SHP77 (cell line): ENCODE measurements at places on chromosomes 12 and 14.

- DNase-seq: no peak
Measured at GRCh38 chr14:95365401-95365800, 45.7 kb upstream of the CLMN start.

DNA sequence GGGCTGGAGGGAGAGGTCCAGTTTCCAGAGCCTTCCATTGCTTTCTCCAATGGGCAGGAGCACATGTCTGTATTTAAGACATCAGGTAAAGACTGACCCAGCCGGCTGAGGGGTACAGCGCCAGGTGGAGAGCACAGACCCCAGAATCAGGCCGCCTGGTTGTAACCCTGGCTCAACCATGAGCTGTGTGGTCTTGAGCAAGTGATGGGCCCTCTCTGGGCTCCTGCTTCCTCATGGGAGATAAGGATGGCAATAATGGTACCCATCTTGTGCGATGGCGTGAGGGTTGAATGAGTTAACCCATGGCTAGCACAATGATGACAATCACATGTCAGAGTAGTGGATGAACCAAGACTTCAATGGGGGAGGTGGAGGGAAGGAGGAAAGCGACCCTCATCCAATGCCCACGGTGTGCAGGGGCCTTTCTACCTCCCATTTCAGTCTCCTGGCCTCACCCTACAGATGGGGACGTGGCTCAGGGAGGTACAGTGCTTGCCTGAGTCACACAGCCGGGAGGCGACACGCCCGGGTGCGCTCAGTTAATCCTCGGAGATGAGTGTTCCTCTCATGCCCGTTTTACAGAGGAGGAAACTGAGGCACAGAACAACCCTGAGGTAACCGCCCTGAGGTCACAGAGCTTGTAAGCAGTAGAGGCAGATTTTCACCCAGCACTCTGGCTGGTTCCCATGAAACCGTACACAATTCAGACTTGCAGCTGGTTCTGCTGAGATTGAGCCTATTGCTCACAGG lies 163.9 kb downstream of the RBM19 start:
- no peak for DNase-seq

DNA sequence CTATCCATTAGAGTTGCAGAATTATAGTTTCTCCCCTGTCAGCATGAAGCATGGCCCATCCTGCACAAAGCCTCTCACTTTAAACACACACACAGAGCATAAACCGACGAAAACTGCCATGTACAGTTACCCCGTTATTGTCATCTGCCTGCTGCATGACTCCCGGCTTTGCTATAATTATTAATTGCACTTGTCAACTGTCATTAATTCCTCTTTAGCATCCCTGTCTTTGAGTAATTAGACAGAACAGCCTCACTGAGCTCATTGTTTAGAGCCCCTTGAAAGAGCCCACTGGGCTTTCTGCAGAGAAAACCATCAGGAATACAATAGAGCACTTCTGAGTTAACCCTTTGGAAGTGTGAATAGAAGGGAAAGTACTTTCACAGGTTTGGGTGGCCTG lies 307.2 kb upstream of the SOX5 start:
- DNase-seq: no peak

DNA sequence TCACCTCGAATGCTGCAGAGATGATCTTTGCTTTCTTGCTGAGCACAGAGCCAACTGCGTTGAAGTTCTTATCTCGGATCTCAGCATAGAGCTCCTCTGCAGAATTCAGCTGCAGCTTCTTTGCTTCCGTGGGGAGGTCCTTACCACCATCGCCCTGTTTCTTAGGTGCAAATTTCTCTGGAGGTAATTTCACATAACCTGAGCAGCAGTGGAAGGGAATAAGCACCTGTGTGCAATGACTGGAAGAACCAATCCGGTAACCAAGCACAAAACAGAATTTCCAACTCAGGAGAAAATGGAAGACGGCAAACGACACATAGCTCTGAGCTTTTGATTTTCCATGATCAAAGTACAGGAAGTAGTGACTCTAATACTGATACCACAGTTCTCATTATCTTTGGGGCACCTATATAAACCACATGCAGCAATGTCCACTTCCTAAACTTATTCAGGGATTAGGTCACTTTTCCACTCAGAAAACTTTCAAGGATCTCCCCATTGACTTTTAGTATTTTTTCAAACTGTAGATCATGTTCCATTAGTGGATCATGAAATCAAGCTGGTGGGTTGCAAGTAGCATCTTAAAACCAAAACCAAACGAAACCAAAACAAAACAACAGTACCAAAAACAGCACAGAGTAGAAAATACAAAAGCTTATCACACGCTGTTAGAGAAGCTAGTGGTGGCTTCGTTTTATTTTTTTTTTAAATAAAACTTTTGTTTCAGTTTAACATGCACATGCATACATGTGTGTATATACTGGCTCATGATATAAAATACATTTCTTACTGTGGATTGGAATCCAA lies 18.9 kb upstream of the DIABLO start:
- DNase-seq: no peak

GRCh38 chr12:39572551-39572950 lies 47.1 kb downstream of the ABCD2 start:
- no peak for DNase-seq

DNA sequence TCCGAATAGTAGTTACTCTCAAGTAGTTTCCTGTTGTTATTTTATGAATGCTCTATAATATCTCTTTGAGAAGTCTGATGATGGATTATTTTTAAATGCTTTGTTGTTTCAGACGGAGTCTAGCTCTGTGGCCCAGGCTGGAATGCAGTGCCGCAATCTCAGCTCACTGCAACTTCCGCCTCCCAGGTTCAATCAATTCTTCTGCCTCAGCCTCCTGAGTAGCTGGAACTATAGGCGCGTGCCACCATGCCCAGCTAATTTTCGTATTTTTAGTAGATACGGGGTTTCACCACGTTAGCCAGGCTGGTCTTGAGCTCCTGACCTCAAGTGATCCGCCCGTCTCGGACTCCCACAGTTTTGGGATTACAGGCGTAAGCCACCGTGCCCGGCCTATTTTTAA lies 1.4 kb upstream of the OS9 start:
- DNase-seq: no peak

GRCh38 chr12:97537501-97537900 lies 74.9 kb downstream of the RMST start:
- no peak for DNase-seq

DNA sequence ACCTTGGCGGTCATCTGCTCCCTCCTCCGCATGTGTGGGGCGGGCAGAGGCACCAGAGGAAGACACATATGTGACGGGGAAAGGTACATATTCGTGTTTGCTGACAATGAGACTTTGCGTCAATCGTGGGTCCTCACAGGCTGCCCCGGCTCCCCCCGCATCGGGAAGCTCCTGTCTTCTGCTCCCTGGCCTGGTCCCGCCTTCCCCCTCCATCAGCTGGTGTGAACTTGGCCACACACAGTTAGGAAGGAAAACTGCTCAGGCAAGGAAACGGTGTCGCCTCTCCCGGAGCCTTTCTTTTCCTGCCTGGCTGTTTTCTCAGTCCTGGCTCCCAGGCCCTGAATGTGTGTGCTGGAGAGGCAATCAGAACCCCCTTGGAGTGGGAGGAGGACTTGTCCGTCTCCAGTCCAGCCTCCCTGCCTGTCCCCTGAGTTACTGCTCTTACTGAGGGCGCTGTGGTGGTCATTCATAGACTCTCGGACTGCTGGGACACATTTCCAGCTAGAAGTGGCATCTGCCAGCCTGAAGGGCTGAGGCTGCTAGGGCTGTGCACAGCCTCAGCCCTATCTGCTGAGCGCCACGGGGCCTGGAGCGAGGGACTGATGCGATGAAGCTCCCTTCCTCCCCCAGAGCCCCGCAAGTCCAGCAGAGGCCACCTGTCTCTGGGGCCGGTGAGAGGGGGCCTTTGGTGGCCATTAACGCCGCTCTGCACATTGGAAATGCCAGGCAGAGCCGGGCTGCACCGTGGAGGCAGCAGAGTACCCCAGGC lies 44.2 kb upstream of the TSPAN9 start:
- no peak for DNase-seq

DNA sequence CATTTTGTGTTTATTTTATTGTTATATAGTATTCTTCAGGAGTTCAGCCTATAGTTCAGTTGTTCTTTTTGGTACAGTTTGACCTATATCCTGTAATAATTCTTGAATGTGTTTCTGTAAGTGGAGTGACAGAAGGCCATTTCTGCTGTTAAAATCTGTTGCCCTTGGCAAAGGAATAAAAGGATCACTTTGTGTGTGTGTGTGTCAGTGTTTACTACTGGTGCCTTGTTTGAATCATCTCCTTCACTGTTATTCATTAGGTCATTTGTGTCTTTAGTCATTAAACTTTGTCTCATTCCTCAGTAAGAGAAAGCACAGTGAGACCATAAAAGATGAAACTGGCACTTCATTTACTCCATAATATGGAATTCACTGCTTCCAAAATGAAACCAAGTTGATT lies 130.7 kb downstream of the TMTC2 start:
- no peak for DNase-seq

DNA sequence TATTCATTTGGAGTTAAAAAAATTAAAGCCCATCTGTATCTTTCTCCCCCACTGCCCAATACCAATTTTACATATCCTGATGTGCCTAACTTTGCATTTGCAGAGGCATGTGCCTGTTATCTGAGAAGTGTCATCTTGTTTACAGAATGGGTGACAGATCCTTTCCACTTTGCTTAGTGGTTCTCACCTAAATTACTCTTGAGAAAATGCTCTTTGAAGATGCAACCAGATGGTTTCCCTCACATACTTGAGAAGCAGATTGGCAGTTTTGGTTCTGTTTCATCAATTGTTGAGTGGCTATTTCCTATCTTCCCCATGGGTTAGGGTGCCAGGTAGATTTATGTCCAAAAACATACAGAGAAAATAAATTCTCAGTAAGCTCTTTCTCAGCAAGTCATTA lies 1051.4 kb upstream of the ATXN7L3B start:
- no peak for DNase-seq

DNA sequence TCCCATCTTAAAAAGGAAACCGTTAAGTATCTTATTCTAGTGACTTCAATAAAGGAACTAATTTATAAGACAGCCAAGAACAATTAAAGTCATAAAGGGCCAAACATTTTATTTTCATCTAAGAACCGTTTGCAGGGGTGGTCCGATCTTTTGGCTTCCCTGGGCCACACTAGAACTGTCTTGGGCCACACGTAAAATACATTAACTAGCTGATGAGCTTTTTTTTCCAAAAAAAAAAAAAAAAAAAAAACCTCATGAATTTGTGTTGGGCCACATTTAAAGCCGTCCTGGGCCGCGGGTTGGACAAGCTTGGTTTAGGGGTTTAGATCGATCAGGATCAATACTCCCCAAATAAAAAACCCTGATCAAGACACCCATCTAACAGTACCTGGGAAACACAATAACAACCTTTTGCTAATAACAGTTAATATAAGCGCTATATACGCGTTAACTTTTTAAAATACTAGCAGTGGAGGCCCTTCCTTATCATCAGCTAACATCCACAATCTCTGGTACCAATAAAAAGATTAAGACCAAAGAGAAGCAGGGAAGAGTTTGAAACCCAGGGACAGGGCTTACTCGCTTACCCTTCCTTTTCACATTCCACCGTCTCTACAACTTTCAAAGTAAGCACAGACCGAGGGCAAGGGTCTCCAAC lies 1.1 kb downstream of the NAP1L1 start:
- DNase-seq: no peak

DNA sequence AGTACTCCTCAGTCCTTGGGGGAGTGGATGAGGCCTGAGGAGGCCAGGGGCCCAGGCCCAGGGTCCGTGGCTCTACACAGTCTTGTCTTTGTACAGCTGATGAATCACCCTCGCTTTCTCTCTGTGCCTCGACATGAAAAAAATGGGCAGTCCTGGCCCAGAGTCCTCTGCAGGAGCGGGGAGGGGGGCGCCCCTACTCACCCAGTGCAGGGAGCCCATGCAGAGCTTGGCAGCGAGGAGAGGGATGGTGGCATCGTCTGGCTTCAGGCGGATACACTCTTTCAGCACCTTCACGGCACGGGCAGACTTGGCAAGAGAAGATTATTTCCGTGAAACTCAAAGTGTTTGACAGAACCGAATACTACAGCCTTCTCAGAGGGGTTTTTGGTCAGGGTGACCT lies 159.3 kb downstream of the TTC7B start:
- DNase-seq: no peak

GRCh38 chr12:91954747-91955146 lies 190.9 kb downstream of the BTG1 start:
- no peak for DNase-seq

DNA sequence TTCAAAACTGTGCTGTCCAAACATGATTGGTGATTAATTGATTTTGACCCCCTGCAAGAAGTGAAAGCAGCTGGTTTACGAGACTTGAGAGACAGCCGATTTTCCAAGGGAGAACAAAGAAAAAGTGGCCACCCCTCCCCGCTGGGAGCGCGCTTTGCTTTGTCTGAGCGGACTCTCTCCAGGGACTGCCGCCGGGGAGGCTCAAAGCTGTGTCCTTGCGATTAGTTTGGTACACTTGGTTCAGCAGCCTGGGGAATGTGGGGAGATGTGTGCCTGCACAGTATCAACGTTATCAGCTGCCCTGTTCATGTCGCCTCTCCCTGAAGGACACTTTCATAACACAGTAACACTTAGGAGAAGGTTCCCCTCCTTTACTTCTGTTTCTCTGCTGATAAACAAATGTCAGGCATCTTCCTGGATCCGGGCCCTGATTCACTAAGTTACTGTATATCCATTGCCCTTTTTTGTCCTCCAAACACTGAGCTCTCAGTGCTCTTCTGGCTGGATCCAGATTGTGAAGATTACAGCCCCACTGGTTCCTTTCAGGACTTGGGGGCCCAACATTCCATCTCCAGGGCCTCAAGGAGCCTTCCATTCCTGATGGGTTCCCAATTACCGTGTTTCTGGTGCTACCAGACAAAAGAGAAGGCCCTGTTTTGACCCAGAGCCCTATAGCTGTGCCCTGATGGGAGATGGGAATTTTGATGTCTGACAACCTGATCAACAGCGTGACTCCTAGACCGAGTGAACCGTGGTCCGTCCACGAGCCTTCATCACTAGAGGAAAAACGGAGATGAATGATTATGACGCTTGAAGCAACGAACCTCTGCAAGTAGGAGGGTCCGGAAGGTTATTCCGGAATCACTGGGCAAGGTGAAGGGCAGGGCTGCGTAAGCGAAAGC lies 31.7 kb upstream of the TUBA1C start:
- DNase-seq: peak; percentile 47

DNA sequence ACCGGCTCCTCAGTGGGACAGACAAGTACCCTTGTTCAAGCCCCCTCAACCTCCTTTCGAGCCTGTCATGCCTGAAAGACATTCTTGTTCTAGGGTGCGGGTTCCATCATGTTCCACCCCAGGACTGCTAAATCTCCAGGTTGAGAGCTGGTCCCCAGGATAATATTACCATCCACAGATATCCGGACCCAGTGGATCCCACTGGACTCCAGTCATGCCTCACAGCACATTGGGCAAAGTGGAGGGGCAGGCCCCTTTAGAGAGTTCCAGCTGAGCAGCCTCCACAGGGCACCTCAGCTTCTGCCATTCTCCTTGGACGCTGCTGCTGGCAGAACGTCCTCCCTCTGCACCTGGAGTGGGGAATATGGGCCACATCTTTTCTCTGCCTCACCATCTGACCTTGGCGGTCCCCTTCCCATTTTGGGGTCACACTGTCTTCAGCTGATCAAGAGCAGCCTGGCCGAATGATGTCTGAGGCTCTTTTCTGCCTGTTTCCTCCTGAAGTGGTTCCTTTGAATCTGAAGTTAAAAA lies 137.4 kb downstream of the BCL11B start:
- DNase-seq: no peak

- no peak for DNase-seq
Measured at GRCh38 chr14:67510836-67511235, 22.3 kb upstream of the PLEKHH1 start.

GRCh38 chr12:77830583-77831351 lies at the start of gene NAV3:
Gene NAV3 (plus strand): TSS chr12:77830894. CDS start chr12:77831462, 568 bp downstream.
- DNase-seq: no peak

- peak; percentile 80 for DNase-seq
Measured at GRCh38 chr14:83419420-83419819, 1885.8 kb upstream of the SEL1L start.

- DNase-seq: no peak
Measured at GRCh38 chr14:36176524-36176923, at the start of gene PTCSC3. Gene PTCSC3 (minus strand): TSS chr14:36176722.
